GM04503 (cell line): ENCODE measurements at places on chromosomes 1 and 21.

DNA sequence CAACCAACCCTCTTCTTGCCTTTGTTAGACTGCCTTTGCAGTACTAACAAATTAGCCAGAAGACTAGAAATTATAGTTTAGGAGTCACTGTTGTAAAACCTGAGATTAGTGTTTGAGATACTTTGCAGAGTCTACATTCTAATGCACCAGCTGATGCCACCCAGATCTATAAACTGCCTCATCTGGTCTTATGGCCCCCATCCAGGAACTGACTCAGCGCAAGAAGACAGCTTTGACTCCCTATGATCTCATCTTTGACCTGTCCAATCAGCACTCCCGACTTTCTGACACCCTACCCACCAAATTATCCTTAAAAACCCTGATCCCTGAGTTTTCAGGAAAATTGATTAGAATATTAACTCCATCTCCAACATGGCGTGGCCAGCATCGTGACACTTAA lies 334.6 kb downstream of the RGS7 start:
- DNase-seq: no peak

DNA sequence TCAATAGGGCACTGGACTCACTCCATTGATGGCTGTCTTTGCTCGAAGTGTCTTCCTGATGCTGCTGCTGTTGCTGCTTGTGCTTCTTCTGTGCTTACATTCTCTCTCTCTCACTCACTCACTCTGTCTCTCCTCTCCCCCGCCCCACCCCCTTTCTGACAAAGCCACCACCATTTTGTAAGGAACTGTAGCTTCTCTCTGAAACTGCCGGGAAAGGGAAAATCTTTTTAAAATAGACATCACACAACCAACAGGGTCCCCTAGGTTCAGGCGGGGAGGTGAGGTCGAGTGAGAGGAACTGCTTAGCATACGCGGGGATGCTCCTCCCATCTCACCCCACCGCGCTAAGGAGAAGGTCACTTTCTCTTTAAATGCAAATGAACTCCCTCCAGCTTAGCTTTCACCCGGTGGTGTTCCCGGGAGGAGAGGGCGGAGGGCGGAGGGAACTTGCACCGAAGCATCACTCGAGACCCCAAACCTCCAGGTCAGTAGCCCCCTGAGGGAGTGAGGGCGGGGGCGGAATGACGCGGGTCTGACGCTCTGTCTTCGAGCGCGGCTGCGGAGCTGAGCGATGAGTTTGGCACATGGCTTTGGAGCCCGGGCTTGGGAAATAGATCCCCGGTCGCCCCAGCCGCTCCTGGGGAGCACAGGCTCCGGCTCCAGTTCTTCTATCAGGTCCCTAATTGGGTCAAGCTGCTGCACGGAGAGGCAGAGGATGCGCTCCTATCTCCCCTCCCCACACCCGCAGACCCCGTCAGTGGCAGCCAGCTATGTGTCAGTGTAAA lies at the start of gene CCDC28B:
CCDC28B (plus strand) TSS at position 370 of the 785 bp plus-strand sequence. CDS start 1,341 bp downstream, outside the sequence.
- DNase-seq: no peak

GRCh38 chr1:113247782-113248181 lies 142.5 kb upstream of the MAGI3 start:
- no peak for DNase-seq

DNA sequence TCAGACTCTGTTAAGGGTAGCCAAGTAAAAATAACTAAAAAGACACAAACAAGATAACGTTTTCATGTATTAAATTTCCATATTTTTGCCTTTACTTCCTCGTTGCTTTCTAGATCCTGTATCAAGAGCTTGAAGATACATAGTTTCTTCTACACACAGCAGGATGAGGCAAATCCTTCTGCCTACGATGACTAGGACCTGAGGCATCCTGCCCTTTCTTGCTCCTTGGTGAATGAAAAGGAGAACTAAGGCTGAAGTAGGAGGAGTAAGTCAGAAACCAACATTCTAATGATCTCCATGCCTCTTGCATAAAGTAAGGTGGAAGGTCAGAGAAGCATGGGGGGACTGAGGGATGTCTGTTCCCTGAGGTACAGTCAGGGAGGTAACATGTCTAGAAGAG lies 102.6 kb downstream of the GPATCH2 start:
- DNase-seq: no peak

- no peak for DNase-seq
Observed at GRCh38 chr1:59643526-59643925, 171.2 kb upstream of the HOOK1 start.

DNA sequence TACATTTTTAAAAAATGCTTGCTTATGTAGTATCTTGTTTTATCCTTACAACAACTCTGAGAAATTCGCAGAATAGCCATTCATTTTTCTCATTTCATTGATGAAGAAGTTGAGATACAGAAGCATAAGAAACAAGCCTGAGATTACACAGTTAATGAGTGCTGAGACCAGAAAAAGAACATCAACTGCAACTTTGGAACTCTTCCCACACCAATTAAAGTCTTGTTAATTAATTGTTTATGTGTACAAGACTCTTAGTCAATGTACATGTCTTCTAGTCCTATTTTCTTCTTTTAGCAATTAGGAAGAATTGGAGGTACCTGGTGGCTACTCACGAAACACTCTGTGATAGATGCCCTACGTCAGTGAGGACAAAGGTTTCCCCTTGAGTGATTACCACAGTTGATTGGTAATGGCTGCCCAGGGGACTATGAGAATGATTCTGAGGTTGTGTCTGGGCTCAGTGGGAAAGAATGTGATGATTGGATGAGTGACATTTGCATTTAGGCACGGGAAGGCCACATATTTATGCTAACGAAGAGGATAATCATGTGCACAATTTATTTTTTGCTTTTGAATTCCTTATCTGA lies 187.4 kb upstream of the KCNK2 start:
- no peak for DNase-seq

DNA sequence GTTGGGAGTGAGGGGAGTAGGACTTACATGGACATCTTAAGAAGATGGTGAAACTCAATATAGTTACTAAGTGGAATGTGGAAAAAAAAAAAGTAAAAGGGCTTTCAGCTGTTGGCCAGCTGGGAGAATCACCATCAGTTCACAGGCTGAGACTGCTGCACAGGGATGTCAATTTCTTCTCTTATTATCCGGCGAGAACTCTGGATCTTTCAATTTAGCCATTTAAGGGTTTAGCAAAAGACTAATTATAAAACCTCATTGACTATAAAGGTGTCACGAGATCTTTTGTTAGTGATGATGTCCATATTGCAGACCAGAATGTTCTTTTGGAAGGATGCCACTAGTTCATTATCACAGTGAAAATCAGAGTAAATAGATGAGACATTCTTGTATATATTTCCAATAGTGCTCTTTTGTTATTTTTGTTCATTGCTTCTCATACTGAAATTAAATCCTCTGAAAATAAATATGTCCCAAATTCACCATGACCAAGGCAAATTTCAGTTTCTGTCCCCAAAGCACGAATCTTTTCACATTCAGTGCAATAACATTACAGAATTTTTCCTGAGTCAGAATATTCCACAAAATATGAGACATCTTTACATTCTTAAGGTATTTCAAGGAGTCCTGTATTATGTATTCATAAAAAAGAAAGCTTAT lies 266.1 kb downstream of the DNM3 start:
- no peak for DNase-seq

- DNase-seq: no peak
Observed at GRCh38 chr1:226804907-226805759, 65.3 kb upstream of the PSEN2 start.

DNA sequence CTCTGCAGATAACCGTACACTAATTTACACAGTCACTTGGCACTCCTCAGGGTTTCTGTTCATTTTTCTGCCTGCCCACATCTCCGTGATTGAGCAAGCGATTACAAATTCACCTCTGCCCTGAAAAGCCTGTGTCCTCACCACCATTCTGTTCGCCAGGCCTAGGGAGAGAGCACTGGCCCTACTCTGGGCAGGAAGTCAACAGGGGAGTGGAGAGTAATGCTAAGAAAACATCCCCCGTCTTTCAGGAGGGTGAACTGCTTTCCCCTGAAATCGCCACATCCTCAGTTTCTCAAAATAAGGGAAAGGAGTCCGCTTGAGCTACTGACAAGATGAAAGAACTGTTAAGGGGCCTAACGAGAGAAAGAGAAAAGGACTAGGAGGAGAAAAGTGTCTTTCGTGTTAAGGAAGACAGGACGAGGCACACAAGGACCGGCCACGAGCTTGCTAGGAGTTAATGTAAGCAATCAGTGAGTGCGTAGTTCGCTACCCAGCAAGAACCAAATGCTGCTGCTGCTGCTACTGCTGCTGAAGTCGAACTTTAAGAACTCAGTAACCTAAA lies 632 bp downstream of the PEX19 start:
- peak; percentile 69 for DNase-seq

DNA sequence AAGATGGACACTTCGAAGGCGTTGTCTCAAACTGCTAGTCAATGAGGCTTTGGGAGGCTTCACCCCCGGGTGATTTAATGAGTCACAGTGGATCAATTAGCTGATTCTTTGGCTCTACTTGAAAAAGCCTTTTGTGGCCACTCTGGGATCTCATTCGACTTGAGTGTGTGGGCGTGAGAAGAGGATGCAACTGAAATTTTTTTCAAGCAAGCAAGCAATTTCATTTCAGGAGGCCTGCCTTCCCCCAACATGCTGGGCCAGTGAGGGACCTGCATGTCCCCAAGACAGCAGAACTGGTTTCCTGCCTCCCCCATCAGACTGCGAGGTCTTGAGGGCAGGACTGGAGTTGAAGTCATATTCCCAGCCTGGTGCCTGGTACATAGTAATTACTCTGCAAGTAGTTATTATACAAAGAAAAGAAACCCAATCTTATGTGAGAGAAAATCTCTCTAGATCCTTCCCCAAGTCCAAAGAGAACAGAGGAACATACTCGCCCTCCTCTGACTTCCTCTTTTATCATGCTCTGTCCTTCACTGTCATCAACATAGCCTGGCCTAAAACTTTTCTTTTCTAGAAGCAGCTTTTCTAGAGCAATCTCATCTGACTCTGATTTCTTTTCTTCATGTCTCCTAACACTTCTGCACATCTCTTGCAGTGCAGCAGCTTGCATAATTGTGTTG lies 22.7 kb downstream of the SYT6 start:
- DNase-seq: no peak

DNA sequence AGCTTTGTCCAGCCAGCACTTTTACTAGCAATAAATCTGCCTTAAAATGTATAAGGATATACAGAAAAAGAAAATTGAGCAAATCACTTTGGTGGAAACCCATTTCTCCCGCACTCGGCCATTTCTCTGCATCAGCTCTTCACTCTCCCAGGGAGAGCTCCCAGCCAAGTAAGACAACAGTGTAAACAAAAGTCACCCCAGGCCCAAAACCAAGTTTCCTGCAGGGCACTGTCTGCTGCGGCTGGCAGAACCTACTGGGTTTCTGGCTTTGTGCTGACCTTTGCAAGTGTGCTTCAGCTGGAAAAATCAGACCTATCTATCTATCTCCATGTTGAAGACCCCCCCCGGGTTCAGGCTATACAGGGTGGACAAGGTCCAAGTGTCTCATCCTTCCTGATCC lies 476.7 kb upstream of the CAMK1G start:
- no peak for DNase-seq

DNA sequence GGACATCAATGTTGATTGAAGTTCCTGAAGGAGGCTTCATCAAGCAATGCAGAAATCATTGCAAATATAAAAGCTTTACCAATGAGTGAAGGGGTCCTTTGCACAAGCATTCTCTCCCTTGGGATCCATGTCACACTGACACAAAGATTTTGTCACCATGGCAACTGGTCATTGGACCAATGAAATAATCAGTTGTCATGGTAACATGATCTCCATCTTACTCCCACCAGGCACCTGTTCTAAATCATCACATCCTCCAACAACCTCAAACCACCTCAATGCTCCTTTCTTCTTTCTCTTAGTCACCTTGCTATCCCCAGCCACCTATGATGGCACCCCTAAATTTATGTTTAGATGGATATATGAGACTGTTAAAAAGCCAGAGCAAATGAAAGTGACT lies 13.5 kb upstream of the FOXJ3 start:
- no peak for DNase-seq

GRCh38 chr21:42941696-42942085 lies 16.3 kb upstream of the ERVH48-1 start:
- DNase-seq: no peak

GRCh38 chr21:26042181-26042876 lies 128.2 kb downstream of the APP start:
- no peak for DNase-seq

DNA sequence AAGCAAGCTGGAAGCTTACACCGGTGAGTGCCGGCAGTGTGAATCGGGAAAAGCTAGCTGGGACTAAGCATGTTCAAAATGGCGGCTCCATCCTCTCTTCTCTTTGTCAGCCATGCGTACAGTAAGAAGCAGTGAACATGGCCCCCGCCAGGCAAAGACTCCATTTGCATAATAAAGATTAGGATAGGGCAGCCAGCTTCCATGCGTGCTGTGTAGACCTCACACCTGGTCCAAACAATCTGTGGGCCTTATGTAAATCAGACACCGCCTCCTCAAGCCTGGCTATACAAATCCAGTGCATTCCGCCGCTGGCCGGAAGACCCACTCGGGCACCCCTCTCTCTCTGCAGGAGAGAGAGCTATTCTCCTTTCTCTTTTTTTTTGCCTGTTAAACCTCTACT lies 150.3 kb downstream of the TIAM1 start:
- no peak for DNase-seq

- DNase-seq: no peak
Observed at GRCh38 chr21:14550135-14550534, 4.0 kb upstream of the SAMSN1 start.

GRCh38 chr1:164702664-164703063 lies 143.7 kb downstream of the PBX1 start:
- no peak for DNase-seq

DNA sequence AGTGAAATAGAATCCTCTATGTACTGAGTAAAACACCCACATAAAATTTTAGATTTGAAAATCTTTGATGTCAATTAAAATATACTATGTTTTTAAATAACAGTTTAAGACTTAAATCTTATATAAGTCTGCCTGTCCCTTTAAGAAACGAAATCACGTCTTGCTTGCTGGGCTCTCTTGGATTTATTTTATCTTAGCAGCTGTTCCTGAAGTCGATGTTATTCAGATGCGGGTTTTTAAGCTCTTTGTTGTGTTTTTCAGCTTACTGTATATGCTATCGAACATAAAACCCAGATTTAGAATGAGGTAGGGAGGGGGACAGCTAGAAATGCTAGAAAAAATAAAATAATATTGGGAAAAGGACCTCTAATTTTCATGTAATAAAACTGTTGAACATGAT lies 11.1 kb upstream of the SSX2IP start:
- no peak for DNase-seq

DNA sequence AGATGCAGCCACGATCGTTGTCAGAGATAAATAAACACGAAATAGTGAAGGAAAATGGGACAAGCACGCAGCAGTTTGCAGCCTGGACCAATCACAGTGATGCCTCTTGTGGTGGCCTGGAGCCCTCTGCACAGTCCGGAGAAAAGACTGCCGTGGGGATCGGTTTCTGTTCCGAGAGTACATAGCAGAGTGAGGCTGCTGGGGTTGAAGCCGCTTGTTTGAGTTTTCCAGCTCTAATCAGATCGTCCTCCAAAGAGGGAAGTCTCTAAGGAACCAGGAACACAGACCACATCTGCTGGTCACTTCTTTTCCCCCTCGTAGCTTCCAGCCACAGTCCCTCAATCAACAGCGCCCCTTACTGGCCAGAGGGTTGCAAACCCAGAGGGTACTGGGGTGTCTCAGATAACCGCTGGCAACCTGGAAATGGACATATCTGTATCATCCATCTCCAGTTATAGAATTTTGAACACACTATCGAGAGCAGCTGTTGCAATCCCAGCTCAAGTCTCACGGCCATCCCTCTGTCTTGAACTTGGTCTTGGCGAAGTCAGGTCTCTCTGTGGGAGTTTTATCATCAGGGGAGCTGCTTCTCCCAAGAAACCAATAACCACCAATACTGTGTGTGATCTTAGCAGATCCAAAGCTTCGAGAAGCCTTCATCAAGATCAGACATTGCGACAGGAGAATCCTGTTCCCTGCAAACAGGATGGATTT lies 57.4 kb downstream of the OLIG1 start:
- DNase-seq: peak; percentile 11

- no peak for DNase-seq
Observed at GRCh38 chr1:15167386-15167785, 13.8 kb downstream of the TMEM51 start.
